ENCODE measurements at places on chromosomes 3 and 15. TPM values are rescaled to one million over a fixed set of nuclear protein-coding genes. Genes with fewer than 3 reads are reported as not detected.

The WDR93 gene
- under 0.01 TPM for total RNA-seq

The NPAP1 gene
- total RNA-seq, result not detected

The SLC22A14 gene
- total RNA-seq, result not detected

The FOXL2NB gene
- total RNA-seq, result 10.4 TPM

The SOX14 gene
- not detected for total RNA-seq

The ATP10A gene
- 0.66 TPM for total RNA-seq

The SLC6A11 gene
- not detected for total RNA-seq

The KCNMB2 gene
- total RNA-seq, result 0.87 TPM

The HSPBAP1 gene
- 9.3 TPM for total RNA-seq

The AGBL1 gene
- total RNA-seq, result not detected

The CASR gene
- not detected for total RNA-seq

The GP9 gene
- not detected for total RNA-seq

The CFAP100 gene
- total RNA-seq, result not detected
